Activated CD8-positive, alpha-beta memory T cell treated with anti-CD3 and anti-CD28 coated beads for 36 hours (primary cell): ENCODE measurements at places on chromosomes 3 and 15. TPM values are rescaled to one million over a fixed set of nuclear protein-coding genes. Genes with fewer than 3 reads are reported as not detected.

KNG1 gene
- not detected for total RNA-seq

STRIT1 gene
- total RNA-seq, result not detected

SEMA4B gene
- total RNA-seq, result 5.8 TPM

PAQR9 gene
- not detected for total RNA-seq

TYRO3 gene
- 1.8 TPM for total RNA-seq

CKMT1B gene
- total RNA-seq, result 0.27 TPM

SPTBN5 gene
- 0.23 TPM for total RNA-seq

PRTG gene
- total RNA-seq, result not detected

SENP7 gene
- total RNA-seq, result 9.3 TPM

GOLGA8Q gene
- not detected for total RNA-seq

LRRIQ4 gene
- 0.25 TPM for total RNA-seq

KLF13 gene
- 112 TPM for total RNA-seq

FSD2 gene
- not detected for total RNA-seq

TM4SF18 gene
- not detected for total RNA-seq

APOD gene
- not detected for total RNA-seq

GPR15 gene
- total RNA-seq, result 5.0 TPM

CHRNA5 gene
- total RNA-seq, result 11.3 TPM
